NCI-H2029 (cell line): ENCODE measurements at places on chromosomes 1 and 21.

DNA sequence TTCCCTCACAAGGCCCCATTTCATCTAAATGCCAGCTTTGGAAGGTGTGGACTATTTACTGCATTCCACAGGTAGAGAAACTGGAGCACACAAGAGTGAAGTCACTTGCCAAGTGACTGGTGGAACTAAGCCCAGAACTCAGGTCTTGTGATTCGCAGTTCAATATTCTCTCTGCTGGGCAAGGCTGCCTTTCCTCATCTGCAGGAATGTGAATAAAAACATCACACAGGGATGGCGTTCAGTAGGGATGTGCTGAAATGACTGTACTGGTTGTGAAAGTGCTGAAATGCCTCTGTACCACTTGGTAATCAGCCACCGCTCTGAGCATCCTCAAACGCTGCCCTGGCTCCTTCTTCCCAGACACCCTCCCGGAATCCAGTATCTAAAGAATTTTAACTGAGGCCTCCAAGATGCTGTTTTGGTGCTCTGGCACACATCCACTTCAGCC, 145.6 kb downstream of the HIVEP3 start:
- no peak for DNase-seq

- DNase-seq, result no peak
Measured at GRCh38 chr1:81703391-81703755, 97.4 kb upstream of the ADGRL2 start.

- DNase-seq, result no peak
Measured at GRCh38 chr1:91603409-91603808, 102.8 kb downstream of the CDC7 start.

DNA sequence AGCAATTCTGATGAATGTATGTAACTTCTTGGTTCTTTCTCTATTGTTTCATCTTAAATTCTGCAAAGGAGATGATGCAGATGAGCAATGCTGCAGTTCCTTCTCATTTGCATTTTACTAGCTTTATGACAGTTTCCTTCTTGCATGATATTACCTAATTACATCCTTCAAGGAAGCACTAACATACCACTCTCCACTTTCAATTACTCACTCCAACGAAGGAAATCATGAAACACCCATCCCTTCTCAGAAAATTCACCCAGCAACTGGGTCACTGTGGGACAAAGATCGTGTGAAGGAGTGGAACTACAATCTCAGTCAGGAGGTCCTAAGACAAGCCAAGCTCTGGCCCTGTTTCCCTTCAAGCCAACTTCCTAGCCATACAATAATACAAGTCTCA, 142.3 kb downstream of the CHD1L start:
- no peak for DNase-seq

DNA sequence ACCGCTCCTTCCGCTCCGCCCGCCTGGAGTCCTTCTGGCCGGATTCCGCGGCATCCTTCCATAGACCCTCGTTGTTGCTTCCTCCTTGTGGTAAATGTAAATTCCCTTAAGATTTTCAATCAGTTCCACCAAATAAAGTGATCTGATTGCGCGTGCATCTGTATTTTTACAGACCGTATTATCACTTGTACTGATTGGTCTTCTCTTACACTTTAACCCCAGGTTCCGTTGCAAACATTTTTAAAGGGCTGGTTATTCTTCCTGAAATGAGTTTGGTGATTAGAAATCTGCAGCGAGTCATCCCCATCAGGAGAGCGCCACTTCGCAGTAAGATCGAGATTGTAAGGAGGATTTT, 483 bp downstream of the YBEY start:
- DNase-seq, result no peak

GRCh38 chr1:237756304-237756967, 134.3 kb downstream of the ZP4 start:
- peak; percentile 95 for DNase-seq

DNA sequence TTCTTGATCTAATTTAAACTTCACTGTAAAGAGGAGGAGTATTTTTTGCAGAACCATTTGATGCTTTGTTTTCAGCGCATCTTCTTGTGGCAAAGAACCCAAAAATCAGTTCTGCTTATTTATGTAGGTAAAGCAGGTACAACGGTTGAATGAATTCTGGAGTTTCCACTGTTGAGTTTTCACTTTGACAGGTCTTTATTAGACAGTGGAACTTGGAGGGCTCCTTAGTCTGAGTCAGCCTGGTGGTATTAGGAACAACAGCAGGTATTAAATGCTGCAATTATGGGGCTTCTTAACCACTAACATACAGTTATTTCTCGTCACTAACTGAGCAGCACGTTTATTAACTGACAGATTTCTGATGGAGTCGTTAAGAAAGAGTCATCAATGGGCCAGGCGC, 1.2 kb downstream of the LRIG2 start:
- DNase-seq, result no peak

- no peak for DNase-seq
Measured at GRCh38 chr1:52631759-52632331, 1.1 kb upstream of the SHISAL2A start.

- no peak for DNase-seq
Measured at GRCh38 chr21:28767523-28767922, 225.2 kb downstream of the LTN1 start.

GRCh38 chr1:36093226-36093625, 4.5 kb downstream of the ADPRS start:
- no peak for DNase-seq

DNA sequence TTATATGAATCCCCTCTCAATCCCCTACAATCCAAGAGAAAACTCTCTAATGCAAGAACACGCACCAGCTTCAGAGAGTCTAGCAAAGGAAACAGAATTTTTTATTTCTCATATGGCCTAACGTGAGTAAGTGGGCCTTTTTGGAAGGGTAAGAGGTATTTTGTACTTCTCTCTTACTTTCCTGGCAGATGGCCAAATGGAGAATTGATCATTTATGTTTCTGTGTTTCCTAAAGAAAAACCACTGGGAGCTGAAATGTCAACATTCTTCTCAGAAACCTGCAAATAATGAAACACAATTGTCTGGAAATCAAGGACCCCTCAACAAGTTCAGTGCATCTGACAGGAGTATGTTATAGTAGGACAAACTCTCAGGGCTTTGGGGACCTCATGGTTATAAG, 176.4 kb upstream of the C8B start:
- no peak for DNase-seq

DNA sequence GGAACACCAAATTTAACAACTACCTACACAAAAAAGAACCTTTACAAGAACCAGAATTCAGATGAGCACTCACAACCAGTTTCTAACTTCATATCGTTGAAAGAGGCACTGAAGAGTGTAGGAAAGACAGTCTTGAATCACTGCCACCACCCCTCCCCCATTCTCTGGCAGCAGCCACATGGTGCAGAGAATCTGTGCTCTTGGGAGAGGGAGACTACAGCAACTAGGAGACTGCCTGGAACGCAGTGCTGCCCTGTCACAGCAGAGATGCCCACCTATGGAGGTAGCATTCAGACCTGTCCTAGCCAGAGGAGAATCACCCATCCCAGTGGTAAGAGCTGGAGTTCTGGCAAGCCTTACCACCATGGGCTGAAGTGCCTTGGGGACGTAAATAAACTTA, 7.3 kb downstream of the CCN1 start:
- no peak for DNase-seq

DNA sequence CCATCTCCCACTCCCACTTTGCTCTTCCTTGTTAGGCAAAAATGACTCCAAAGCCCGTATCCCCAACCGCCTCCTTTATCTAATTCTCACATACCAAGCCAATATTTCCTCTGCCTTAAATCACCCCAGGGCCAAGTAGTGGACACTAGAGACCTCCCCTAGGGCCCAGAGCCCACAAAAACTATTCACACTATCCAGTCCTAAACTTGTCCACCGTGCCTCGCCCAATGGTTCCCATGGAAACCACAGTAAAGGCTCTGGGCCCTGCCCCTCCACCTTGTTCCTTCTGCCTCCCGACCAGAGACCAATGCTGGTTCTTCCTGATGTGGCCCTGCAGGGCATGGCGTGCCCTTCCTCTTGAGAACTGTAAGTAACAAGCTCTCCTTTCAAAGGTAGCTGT, 11.8 kb downstream of the CFAP107 start:
- no peak for DNase-seq

- no peak for DNase-seq
Measured at GRCh38 chr1:109850194-109850593, 60.5 kb upstream of the CSF1 start.

- no peak for DNase-seq
Measured at GRCh38 chr1:92366040-92366395, 67.2 kb downstream of the RPAP2 start.

GRCh38 chr1:233607252-233608119, 6.4 kb upstream of the KCNK1 start:
- DNase-seq, result peak; percentile 66

GRCh38 chr1:31441073-31441472, 28.1 kb downstream of the SERINC2 start:
- DNase-seq, result no peak

GRCh38 chr1:203039609-203040512, 13.6 kb downstream of the PPFIA4 start:
- no peak for DNase-seq

DNA sequence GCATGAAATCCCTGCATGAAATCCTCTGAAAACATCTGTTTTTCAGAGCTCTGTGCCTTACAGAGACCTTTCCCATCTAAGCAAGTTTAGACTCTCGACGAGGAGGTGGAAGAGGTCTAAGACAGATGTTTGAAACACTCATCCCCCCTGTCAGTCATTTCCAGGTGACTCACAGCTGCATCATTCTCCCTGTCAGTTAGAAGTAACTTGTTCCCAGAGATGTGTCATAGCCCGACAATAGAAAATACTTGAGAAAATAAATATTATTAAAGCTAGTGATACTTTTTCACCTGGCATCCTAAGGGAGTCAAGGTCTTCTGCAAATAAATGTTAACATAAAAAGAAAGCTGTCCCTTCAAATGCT, 41.6 kb upstream of the SEC16B start:
- no peak for DNase-seq
